ENCODE measurements at places on chromosomes 13 and 19. TPM values are rescaled to one million over a fixed set of nuclear protein-coding genes. Genes with fewer than 3 reads are reported as not detected.

DNA sequence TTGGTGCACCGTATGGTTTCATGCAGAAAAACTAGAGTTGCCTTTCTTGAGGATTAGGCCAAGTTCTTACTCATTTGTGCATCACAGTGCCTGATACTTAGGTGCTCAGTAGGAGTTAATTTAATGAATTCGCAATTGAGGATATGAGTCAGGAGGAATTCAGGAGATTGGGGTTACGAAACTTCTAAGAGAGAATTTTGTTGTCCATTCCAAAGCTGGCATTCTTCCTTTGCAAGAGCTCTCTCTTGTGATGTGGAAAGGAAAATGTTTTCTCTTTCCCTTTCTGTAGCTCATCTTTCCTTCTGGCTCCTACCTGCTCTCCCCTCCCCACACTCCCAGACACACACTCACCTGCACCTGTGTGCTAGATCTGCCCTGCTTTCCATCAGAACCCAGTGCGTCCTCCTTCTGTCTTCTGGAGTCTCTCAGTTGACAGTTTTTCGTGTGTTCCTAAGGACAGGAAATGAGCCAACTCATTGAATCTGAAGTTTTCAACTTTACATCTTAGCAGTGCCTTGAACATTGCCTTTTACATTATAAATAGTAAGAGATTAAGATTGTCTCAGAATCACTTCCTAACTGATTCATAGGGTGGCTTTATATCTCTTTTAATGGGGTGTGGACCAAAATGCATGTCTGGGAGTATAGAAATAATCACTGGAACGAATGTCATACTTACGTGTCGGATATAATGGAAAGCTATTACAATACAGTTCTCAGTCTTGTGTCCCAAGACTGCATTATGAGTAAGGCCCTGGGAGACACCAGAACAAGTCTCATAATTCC lies 19.7 kb upstream of the ERCC5 start:
- H3K27me3 ChIP-seq = no peaks in the 10 kb centered on the region
- DNase-seq = no peak
- no peak overlapping the region for H3K4me3 ChIP-seq
- peaks cover 23% of the 10 kb centered on the region for H3K36me3 ChIP-seq
- H3K4me1 ChIP-seq = no peaks in the 10 kb centered on the region

DNA sequence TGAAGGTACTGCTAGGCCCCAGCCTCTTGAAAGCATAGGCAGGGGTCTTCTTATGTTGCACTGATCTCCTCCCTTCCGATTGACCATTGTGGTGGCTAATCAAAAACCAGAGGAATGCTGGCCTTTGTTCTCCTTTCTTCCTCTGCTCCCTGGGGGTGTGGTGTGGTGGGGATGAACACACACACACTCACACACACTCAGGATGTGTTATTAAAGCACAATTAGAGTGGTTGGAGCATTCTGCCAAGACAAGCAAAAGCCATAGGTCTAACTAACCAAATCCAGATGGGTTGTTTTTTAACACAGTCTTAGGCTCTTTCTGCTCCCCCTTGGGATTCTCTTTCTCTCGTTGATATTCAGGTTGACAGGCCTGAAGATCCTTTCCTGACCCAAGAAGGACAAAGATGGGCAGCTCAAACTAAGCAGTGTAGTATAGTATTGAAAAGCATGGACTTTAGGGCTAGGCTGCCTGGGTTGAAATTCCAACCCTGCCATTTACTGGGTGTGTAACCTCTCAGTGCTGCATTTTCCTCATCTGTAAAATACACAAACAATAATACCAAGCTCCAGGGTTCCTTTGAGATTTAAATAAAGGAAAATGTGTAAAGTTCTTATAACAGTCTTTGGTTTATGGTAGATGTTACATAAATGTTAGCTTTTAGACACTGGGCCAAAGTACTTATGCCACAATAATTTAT lies 25.5 kb upstream of the DGKH start:
- no peak overlapping the region for H3K27ac ChIP-seq
- no peak for DNase-seq
- H3K36me3 ChIP-seq = no peaks in the 10 kb centered on the region
- peaks cover 2% of the 10 kb centered on the region for H3K27me3 ChIP-seq

SERPINE3 gene
- total RNA-seq = not detected

ATP4A gene
- not detected for total RNA-seq

DNA sequence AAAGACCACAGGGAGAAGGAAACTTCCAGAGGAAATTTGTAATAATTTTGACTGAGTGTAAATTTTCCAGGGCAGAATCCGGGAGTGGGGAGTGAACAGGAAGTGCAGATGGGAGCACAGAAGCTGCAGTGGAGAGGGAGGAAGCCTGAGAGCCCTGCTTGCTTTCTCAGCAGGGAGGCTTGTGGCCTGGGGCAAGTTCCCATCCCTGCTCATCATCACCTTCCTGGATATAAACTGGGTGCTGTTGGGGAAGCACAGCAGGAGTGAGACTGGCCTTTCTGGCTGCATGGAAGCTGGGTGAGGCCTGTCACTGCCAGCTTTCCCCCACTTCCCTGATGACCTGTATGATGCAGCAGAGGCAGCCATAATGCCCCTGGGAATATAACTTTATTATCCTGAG lies 532.9 kb downstream of the SLITRK6 start:
- no peak for DNase-seq
- H3K27ac ChIP-seq = no peak overlapping the region
- no peaks in the 10 kb centered on the region for H3K36me3 ChIP-seq
- H3K4me1 ChIP-seq = no peaks in the 10 kb centered on the region
- H3K27me3 ChIP-seq = no peaks in the 10 kb centered on the region
- H3K4me3 ChIP-seq = no peak overlapping the region

DNA sequence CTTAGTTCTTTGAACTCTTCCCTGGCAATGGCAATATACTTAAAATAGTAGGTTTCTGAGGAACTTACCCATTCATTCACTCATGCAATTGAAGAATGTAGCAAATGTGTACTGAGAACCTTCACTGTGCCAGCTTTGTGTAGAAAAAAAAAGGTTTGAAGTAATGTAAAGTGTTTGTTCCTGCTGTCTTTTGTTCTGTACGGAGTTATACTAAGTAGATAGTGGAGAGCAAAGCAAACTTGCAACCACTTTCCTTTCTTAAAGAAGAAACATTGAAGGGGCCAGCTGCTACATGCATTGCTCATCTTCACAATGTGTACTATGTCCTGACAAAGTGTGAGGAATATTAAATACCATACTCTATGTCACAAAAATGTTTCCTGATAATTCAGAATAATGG lies 68.9 kb upstream of the FREM2 start:
- H3K27ac ChIP-seq = no peak overlapping the region
- no peak for DNase-seq
- no peaks in the 10 kb centered on the region for H3K36me3 ChIP-seq
- H3K27me3 ChIP-seq = no peaks in the 10 kb centered on the region
- no peak overlapping the region for H3K4me3 ChIP-seq

GGN gene
- not detected for total RNA-seq

DNA sequence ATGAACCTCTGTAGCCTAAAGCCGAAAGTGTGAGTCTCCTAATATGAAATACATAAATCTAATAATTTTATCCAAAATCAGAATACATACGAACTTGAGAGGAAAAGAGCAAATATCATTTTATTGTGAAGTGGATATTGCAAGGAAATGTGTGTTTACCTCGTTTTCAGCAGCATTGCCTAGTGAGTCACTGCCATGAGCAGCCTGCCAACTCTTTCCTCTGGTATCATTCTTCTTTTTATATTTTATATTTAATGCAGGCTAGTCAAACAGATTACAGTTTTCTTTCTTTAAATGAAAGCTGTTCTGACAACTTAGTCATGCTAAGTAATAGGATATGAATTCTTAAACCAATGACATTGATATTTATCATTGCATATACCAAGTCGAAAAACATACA lies 44.2 kb downstream of the EDNRB start:
- no peak overlapping the region for H3K4me3 ChIP-seq
- peaks cover 8% of the 10 kb centered on the region for H3K27me3 ChIP-seq
- no peaks in the 10 kb centered on the region for H3K4me1 ChIP-seq
- H3K27ac ChIP-seq = no peak overlapping the region
- H3K36me3 ChIP-seq = no peaks in the 10 kb centered on the region

GRCh38 chr13:113209336-113209758 lies at the start of gene CUL4A:
Gene CUL4A, plus strand, starts transcription at chr13:113209613. Its CDS starts 15 bp downstream, at chr13:113209628.
- peak within 1 kb of the TSS; percentile 81 for H3K4me3 ChIP-seq
- no peaks in the 10 kb centered on the region for H3K27me3 ChIP-seq
- peaks cover 36% of the 10 kb centered on the region for H3K36me3 ChIP-seq
- peak; percentile 82 for DNase-seq
- peaks cover 68% of the 10 kb centered on the region for H3K4me1 ChIP-seq

ACER1 gene
- total RNA-seq = not detected

DNA sequence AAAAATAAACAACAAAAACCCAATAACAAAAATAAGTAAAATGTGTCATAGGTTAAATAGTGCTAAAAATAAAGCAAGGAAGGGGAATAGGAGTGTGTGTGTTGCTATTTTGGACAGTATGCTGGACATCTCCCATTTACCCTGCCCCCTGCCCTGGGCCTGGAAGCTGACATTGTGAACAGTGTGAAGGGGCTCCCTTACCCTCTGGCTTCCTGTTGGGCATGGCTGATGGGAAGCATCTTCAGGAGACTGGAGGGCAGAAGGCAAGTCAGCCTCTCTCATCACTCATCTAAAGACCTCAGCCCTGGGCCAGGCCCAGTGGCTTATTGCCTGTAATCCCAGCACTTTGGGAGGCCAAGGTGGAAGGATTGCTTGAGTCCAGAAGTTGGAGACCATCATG lies 26.7 kb downstream of the KCTD15 start:
- no peak overlapping the region for H3K27ac ChIP-seq
- H3K4me3 ChIP-seq = no peak overlapping the region
- H3K4me1 ChIP-seq = peaks cover 21% of the 10 kb centered on the region

ERICH4 gene
- not detected for total RNA-seq

- peak overlapping the region; percentile 95 for H3K27ac ChIP-seq
- peak; percentile 75 for DNase-seq
- H3K4me1 ChIP-seq = peaks cover 22% of the 10 kb centered on the region
- peaks cover 25% of the 10 kb centered on the region for H3K36me3 ChIP-seq
- no peaks in the 10 kb centered on the region for H3K27me3 ChIP-seq
- H3K4me3 ChIP-seq = peak overlapping the region; percentile 93
Observed at GRCh38 chr19:38831142-38831605, 420 bp downstream of the ECH1 start.

GRCh38 chr13:84263354-84264069 lies 381.2 kb upstream of the SLITRK1 start:
- no peak overlapping the region for H3K4me3 ChIP-seq
- no peaks in the 10 kb centered on the region for H3K4me1 ChIP-seq
- no peaks in the 10 kb centered on the region for H3K36me3 ChIP-seq
- no peak for DNase-seq

DNA sequence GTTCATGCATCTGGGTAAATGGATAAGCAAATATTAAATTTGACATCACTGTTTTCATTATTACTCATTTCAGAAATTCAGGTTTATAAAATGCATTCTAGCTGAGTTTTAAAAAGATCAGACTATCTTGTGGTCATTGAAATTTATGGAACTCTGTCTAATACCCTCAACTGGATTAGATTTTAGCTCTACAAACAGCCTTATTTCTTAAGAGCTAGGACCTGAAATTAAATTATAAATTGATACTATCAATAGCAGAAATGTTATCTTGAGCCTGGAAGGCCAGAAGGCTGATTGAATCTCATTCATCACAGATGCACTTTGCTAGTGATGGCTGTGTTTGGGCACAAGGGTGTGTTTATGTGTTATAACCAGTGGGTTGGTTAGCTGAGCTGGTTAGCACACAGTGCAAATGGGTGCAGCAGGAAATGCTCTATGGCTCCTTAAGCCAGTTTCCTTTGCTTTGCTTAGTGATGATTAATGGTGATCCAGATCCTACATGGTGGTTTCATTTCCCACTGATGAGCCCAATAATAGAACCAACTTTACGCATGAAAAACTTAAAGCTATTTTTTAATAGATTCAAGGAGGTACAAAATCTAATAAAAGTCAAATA lies 310.8 kb upstream of the KLF12 start:
- no peak for DNase-seq
- no peak overlapping the region for H3K4me3 ChIP-seq
- no peak overlapping the region for H3K27ac ChIP-seq
- no peaks in the 10 kb centered on the region for H3K36me3 ChIP-seq

UNC13A gene
- total RNA-seq = 0.18 TPM

Measured in activated CD8-positive, alpha-beta memory T cell treated with anti-CD3 and anti-CD28 coated beads, Interleukin-2, amount 10 ng/mL, durations not matched to agents 7 days and 5 days (primary cell).